ENCODE measurements at places on chromosomes 16 and 17.

DNA sequence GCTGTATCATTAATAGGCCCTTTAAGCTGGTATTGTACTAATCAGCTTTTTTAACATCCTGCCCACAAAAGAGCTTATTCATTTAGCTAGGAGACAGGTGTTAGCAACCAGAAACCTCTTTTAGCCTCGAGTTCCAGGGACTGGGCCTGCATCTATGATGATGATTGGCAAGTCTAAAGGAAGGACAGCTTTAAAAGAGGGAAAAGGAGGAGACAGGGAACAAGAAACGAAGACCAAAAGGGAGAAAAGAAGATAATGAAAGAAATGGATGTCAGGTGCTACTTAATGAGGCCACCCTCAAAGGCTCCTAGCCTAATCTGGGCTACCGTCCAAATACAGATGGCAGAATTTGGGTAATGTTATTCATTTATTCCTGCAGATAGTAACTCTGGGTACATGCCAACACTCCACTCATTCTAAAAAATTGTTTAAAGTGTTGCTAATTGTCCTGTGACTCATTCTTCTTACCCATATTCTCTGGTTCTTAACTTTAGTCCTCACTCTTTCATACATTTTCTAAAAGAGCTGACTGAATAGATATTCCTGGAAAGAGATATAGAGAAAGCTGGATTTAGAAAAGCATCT, 18.7 kb upstream of the RFFL start:
- peak; percentile 53 for DNase-seq

DNA sequence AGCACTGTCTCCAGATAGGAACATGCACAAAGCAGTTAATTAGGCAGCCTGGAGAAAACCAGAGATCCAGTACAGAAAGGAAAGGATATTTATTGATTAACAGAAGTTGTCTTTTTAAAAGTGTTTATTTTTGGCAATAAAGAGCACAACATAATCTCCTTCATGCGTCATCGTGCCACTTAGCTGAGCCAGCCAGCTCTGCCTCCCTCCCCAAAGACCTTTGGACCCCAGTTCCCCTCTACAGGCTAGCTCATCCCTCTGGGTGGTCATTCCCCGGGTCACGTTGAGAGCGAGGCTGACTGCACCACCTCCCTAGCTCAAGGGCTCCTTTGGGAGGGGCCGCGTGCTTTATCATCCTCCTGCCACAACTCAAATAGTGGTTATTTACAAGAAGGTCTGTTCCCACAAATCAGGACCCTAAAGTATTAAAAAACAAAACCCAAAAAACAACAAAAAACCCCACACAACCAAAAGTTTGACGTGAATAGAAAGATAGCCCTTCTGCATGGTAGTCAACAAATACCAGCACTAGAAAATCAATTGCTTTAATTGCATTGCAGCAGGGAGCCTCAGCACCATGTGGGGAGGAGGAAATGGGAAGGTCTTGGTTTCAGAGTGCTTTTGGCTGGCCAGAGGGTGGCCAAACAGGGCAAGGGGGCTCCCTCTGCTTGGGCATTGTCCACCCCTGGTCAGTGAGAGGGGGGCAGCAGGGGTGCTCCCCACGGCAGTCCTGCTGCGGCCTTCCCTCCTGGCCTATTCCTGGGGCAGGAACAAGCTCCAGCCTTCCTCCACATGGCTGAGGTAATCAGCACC, 9.6 kb downstream of the POLR2C start:
- no peak for DNase-seq

DNA sequence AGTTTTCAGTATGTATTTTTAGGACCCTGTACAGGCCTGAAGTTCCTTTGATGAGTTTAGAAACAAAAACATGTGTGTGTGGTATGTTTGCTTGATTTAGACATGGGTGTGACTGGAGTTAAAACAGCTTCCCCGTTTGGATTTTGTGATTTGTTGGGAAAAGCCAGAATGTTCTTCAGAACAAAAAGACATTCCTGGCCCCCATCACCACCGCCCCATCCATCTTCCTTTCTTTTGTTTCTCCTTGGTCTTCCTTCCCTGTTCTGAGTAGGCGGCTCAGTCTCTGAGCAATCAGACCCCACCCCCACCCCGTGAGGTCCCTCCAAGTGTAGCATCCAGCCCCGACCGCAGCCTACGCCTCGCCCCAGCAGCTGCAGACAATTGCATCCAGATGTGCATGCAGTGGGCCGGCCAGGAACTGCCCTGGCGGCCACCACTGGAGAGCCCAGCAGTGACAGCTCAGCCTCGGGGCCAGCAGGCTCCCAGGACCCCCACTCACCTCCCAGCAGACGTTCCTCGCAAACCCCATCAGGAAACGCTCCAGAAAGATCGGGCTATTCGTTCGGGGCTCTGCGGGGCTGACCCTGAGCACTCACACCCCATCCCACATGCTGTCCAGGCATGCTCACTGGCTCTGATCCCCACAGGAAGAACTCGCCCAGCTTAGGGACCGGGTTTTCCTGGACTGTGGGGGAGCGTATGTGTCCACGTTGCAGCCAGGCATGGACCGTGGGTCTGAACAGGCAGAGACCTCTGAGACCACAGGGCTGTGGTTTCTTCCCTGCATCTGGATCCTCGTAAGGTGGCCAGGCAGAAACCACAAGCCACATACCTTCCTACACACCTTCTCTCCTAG, 99.8 kb upstream of the CDH5 start:
- DNase-seq, result no peak

GRCh38 chr16:66455970-66456369, 28.9 kb downstream of the BEAN1 start:
- DNase-seq, result no peak

- no peak for DNase-seq
Measured at GRCh38 chr17:15931394-15931793, 13.5 kb upstream of the ADORA2B start.

GRCh38 chr17:28272166-28272565, 46.8 kb upstream of the TMEM97 start:
- no peak for DNase-seq

DNA sequence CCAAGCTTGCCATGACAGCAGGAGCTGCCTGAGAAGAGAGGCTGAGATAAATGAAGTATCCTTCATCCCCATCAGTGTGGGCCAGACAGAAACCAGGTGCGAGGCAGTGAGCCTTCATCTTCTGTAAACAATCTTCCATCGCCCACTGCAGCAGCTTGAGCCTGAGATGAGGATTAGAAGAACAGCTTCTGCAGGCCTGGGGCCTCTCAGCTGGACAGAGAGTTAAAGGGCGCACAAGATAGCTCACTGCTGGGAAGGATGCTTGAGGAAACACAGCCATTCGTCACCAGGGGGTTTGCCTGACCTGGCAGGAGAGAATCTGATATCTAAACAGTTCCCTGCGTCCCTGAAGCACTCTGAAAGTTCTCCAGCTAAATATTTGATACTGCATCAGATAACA, 27.1 kb downstream of the HOXB1 start:
- no peak for DNase-seq

GRCh38 chr17:39517224-39517623, 55.9 kb downstream of the CDK12 start:
- DNase-seq, result no peak

- DNase-seq, result no peak
Measured at GRCh38 chr16:46812781-46813540, 18.0 kb downstream of the C16orf87 start.

DNA sequence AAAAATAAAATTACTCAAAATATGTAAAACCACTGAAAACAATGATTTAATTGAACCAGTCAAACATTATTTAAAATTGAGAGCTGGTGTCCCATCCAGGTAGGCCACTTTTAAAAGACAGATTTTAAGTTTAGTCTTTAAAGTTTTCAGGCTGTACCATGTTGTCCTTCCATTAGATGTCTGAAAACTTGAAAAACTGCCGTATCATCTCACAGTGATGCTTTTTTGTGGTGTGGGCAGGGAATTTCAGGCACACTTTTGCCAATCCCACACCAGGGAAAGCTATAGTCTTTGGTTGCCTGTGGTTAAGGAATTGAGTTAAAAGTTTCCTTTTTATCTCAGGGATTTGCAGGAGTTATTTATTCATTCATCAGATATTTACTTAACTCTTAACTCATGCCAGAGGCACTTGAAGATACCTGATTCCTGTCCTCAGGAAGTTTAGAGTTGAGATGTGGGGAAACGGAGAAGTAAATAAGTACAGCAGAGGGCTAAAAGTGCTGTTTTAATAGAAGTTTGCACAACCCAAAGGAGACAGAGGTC, 3.2 kb downstream of the SNTB2 start:
- DNase-seq, result no peak

DNA sequence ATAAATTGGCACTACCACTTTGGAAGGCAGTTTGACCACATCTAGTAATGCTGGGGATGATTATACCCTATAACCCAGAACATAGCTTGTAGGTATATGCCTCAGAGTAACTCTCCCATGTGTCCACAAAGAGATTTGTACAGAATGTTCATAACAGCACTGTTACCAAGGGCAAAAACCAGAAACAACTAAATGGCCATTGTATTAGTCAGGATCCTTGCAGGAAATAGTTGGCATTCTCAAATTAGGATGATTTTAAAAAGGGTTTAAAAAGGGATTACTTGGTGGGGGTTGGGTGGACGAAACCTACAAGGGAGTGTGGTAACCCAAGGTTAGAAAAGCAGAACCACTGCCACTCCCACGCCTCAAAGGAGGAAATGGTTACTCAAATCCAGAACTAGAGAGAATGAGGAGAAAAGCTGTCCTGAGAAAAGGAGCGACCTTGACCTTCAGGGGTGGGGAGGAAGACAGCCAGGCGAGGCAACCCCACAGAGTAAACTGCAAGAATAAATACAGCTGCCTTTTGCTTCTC, 2.1 kb downstream of the CPPED1 start:
- DNase-seq, result peak; percentile 79

DNA sequence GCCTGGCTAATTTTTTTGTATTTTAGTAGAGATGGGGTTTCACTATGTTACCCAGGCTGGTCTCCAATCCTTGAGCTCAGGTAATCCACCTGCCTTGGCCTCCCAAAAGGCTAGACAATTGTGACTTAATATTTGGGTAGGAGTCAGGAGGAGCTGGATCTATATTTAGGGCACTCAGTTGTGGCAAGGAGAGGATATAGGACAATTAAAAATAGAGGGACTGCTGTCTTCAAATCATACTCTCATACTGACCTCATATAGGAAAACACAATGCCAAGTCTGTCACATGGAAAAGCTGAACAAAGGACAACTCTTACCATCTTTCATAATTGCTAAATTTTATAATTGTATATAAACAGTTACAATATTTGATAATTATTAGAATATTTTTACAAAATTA, 17.1 kb downstream of the IRX3 start:
- DNase-seq, result no peak

DNA sequence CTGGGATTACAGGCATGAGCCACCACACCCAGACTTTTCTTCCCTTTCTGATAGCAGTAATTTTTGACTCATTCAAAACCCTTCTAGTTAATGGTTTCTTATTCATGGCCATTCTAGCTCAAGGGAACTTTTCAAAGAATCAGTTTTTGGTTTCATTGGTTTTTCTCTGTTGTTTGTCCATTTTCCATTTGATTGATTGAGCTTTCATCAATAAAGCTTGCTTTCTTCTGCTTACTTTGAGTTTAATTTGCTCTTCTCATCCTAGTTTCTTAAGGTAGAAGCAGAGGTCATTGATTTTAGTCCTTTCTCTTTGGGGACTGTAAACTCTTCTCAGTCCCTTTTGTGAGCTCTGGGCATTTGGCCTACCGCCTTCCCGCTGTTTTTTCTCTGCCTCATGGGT, 82.0 kb upstream of the CHMP6 start:
- no peak for DNase-seq

GRCh38 chr16:53732296-53732929, 28.5 kb downstream of the FTO start:
- DNase-seq, result no peak

DNA sequence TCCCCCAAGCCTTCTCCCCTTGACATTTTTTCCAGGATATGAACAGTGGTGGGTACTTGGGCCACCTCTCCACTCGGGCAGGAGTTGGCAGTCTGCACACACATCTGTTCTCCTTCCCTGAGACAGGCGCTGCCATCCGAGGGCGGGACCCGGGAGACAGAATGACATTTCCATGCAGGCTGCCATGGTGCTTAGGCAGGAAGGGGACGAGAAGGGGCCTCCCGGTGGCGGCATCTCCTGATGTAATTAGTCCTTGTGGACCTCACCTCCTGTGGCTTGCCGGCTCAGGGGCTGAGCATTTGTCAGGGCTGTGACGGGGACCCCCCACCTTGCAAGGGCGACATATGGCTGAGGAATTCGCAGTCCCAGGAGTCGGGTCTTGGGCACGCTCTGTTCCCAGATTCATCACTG, 197.2 kb downstream of the FOXL1 start:
- DNase-seq, result no peak

DNA sequence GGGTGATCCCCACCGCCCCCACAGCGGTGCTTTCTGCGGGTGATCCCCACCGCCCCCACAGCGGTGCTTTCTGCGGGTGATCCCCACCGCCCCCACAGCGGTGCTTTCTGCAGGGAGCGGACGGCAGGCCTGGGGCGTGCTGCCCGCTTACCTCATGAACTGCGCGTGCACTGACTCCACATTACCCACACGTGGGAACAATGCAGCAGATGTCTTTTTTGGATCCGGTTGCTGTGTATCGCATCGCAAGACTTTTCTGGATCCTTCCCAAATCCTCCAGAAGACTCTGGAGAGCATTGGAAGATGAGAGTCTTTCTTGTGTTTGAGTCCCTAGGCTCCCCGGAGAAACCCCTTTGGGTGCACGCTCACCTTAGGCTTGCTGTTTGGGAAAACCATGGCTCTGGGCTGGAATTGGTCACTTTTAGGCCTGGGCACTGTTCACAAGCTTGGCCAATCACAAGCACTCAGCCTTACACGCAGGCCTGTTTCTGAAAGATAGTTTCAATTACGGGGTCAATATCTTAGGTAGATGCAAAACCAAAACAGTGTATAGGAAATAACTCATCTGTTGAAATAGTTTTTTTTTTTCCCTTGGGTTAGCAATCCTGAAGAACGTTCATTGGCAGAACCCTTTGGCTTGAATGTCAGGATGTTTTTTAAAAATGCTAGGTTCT, 201.8 kb downstream of the RPTOR start:
- no peak for DNase-seq

- DNase-seq, result no peak
Measured at GRCh38 chr16:67726106-67727034, 7.3 kb upstream of the GFOD2 start.

GRCh38 chr16:85370881-85371651, 242.1 kb upstream of the GSE1 start:
- no peak for DNase-seq

- no peak for DNase-seq
Measured at GRCh38 chr17:76440751-76441362, 12.1 kb downstream of the UBE2O start.

GRCh38 chr16:35711435-35711834, 2252.0 kb downstream of the TP53TG3F start:
- DNase-seq, result no peak

DNA sequence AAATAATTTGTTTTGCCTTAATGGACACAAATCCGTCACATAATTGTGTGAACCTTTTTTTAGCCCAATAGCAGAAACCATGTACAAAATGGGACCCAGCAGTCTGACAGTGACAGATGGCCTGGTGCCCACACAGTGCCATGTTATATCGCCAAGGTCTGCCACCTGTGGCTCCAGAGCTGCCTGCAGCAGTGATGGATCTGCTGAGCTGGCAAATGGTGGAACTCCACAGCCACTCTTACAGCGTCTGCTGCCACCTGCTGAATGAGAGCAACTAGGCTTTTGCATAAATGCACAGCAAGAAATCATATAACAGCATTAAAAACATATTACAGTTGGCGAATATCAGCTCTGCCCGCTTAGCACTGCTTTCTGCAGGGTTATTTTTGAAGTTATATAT, 59.4 kb downstream of the NUP93 start:
- DNase-seq, result no peak

Measured in AG04449 (cell line).